Lung (tissue), 17 donors: ENCODE measurements at places on chromosomes 16 and 17.

- DNase-seq: peak; percentile 72
Measured at GRCh38 chr16:89256651-89257254, 39.2 kb downstream of the ZNF778 start.

- DNase-seq: no peak
Measured at GRCh38 chr17:8925808-8926207, 39.7 kb downstream of the PIK3R5 start.

GRCh38 chr17:74292495-74292894, 18.5 kb downstream of the DNAI2 start:
- DNase-seq: no peak

- peak; percentile 72 for DNase-seq
Measured at GRCh38 chr16:19168371-19169081, 486 bp downstream of the SYT17 start.
